ENCODE measurements at places on chromosomes 2 and 18.
A peak's percentile ranks its signal among the peaks of the same experiment; 100 is the strongest.

DNA sequence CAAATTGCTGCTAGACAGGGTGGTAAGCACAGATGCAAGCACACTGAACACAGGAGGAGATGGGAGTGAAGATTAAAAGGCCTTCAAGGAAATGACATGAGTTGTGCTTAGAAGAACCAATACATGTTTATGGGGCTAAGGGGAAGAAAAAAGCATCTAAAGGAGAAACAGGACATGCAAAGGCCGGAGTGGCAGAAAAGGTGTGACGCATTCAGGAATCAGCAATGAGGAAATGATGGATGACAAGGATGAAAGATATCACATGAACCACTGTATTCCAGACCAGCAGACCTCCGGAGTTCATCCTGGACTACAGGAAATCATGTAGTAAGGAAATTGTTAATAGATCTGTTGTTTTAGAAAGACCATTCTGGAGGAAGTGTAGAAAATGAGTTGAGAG is 42.8 kb downstream of the PPP4R1 start:
- no peak for DNase-seq

DNA sequence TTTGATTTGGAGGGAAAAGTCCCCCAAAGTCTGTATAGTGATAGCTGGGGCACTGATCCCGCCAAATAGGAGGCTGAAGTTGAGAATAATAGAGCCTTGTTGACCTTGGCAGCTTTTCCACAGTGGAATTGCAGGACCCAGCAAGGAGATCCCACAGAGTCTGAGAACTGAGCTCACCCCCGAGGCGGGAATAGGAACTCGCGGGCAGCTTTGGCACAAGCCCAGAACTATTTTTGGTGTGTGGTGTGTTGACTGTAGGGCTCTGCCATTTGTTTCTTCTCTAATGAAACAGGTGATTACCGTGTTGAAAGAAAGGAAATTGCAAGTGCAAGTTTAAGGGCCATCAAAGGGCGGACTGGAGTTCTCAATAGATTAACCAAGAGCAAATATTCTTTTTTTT is 34.0 kb downstream of the SH3RF3 start:
- DNase-seq, result no peak

GRCh38 chr2:168424971-168425370 is 31.1 kb upstream of the CERS6 start:
- no peak for DNase-seq

GRCh38 chr2:16201848-16202247 is 261.5 kb downstream of the MYCN start:
- no peak for DNase-seq

- no peak for DNase-seq
Measured at GRCh38 chr18:56309104-56309503, 329.3 kb downstream of the TXNL1 start.

GRCh38 chr2:23585273-23586170 is 200.5 kb downstream of the KLHL29 start:
- DNase-seq, result no peak

DNA sequence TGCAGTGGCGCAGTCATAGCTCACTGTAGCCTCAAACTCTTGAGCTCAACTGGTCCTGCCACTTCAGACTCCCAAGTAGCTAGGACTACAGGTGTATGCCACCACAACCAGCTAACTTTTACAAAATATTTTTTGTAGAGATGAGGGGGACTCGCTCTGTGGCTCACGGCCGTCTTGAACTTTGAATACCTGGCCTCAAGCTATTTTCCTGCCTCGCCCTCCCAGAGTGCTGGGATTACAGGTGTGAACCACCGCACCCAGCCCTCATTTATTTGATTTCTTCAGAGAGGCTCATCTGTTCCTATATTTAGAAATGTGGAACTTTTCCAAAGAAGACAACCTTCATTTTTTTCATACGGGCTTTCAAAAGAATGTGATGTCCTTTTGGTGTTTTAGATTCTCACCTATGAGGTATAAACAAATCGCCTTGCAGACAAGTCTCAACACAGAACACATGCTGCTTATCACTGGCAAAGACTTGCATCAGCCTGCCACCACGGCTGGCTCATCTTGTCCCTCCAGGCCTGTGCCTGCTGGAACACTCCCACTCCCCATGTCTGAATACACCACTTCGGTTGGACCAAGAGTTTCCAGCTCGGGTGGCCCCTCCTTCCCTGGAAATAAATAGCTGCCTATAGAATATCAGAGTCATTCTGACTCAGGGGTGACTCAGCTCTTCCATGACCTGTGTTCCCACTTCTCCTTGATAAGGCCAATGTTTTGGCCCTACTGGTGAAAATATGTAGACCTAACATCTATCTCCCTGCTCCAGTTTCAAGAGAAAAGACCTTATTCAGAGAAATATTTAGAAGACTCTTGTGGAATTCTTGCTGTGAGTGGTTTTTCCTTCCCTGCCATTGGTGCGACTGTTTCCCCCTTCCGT is 202.6 kb downstream of the TGIF1 start:
- peak; percentile 70 for DNase-seq

DNA sequence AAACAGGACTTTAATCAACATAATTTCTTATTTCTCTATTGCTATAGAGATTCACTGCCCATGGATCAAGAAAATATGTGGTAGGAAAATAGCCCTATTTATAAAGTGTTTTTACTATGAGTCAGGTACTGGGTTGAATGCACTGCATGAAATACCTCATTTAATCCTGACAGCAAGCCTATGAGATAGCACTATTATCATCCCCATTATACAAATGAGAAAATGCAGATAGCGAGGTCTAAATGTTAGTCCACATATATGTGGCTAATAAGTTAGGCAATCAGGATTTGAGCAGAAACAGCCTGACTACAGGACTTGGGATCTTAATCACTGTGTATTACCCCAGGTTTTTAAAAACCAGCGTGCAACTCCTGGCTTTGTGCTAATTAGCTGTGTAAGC is 8.5 kb upstream of the LYPD1 start:
- no peak for DNase-seq

All from activated naive CD4-positive, alpha-beta T cell treated with Interleukin-2 at 50 U/mL for 16 hours (primary cell).